ENCODE measurements at places on chromosomes 3 and 15. TPM values are rescaled to one million over a fixed set of nuclear protein-coding genes. Genes with fewer than 3 reads are reported as not detected.

- H3K4me3 ChIP-seq: no peak overlapping the region
- H3K27me3 ChIP-seq: peaks cover 4% of the 10 kb centered on the region
- H3K36me3 ChIP-seq: no peaks in the 10 kb centered on the region
- H3K27ac ChIP-seq: no peak overlapping the region
Measured at GRCh38 chr3:167611718-167612117, 42.0 kb downstream of the WDR49 start.

- DNase-seq: peak; percentile 43
- H3K4me1 ChIP-seq: peaks cover 20% of the 10 kb centered on the region
- peaks cover 27% of the 10 kb centered on the region for H3K27me3 ChIP-seq
- H3K4me3 ChIP-seq: peak overlapping the region; percentile 94
Measured at GRCh38 chr15:82045179-82045891, 483 bp downstream of the MEX3B start.

- peaks cover 38% of the 10 kb centered on the region for H3K27me3 ChIP-seq
- DNase-seq: no peak
- no peaks in the 10 kb centered on the region for H3K36me3 ChIP-seq
- H3K4me1 ChIP-seq: no peaks in the 10 kb centered on the region
Measured at GRCh38 chr15:78366342-78366741, 26.2 kb downstream of the CRABP1 start.

DNA sequence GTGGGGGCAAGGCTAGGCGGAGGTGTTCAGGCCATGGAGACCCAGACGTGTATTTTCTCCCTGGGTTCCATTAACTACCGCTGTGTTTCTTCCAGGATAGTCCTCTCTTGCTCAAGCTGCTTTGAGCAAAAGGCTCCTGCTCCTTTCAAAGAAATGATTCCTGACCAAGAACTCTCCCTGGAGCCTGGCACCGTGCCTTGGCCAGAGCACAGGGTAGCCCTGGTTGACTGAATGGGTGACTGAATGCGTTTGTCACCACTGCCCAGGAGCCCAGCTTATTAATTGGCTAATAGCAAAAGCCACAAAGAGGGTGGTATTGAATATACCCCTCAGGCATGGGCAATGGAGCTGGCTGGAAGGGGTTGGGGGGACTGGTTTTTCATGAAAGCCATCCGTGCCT is 13.9 kb downstream of the RASGRF1 start:
- H3K27ac ChIP-seq: no peak overlapping the region
- H3K4me1 ChIP-seq: no peaks in the 10 kb centered on the region
- H3K4me3 ChIP-seq: no peak overlapping the region
- no peak for DNase-seq
- no peaks in the 10 kb centered on the region for H3K36me3 ChIP-seq

GRCh38 chr3:149808209-149808829 is 4.7 kb upstream of the RNF13 start:
- H3K27ac ChIP-seq: no peak overlapping the region
- H3K4me1 ChIP-seq: peaks cover 8% of the 10 kb centered on the region
- no peak overlapping the region for H3K4me3 ChIP-seq
- H3K27me3 ChIP-seq: peaks cover 3% of the 10 kb centered on the region
- no peaks in the 10 kb centered on the region for H3K36me3 ChIP-seq

DNA sequence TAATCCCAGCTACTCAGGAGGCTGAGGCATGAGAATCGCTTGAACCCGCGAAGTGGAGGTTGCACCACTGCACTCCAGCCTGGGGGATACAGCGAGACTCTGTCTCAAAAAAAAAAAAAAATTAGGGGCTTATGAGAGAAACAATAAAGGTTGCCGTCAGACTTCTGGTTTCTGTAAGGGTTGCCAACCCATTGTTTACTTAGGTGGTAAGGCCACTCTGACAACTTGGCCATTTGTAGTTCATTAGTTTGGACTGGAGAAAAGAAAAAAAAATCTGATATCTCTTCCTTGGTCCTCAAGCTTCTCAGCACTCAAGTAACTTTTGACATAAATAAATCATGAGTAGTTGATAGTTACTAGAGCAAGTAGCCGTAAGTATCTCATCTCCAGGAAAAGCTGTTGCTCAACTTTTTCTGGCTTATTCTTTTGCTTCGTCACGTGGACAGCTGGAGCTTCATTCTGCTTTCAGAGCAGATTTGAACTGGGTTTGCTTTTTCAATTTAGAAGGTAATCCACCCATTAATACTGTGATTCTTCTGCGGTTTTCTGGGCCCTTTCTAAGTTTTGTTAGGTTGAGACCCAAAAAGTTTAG is 9.4 kb downstream of the SNX1 start:
- H3K4me3 ChIP-seq: no peak overlapping the region
- DNase-seq: no peak
- peaks cover 3% of the 10 kb centered on the region for H3K36me3 ChIP-seq
- H3K4me1 ChIP-seq: no peaks in the 10 kb centered on the region

DNA sequence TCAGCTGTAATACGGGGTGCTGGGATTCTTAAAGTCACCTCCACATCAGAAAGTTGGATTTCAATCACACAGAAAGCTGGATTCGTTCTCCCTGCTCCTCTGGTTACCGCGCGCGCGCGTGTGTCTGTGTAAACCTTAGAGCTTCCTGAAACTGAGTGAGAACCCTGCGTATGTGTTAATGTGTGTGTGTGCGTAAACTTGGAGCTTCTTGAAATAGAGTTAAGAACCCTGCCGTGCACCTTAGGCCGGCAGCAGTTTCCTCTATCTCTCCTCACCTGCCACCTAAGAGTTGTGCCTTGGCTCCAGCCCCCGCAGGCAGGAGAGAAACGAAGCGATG is 531 bp downstream of the LZTFL1 start:
- H3K36me3 ChIP-seq: peaks cover 2% of the 10 kb centered on the region
- peaks cover 6% of the 10 kb centered on the region for H3K4me1 ChIP-seq
- peak overlapping the region; percentile 93 for H3K27ac ChIP-seq
- DNase-seq: no peak
- peaks cover 31% of the 10 kb centered on the region for H3K27me3 ChIP-seq

GRCh38 chr15:68379759-68380290 is 52.1 kb downstream of the ITGA11 start:
- H3K27ac ChIP-seq: no peak overlapping the region
- no peak overlapping the region for H3K4me3 ChIP-seq
- no peaks in the 10 kb centered on the region for H3K27me3 ChIP-seq
- no peaks in the 10 kb centered on the region for H3K36me3 ChIP-seq
- no peak for DNase-seq
- no peaks in the 10 kb centered on the region for H3K4me1 ChIP-seq

Gene ISL2
- 0.36 TPM for total RNA-seq

Gene IL17RC
- 13.4 TPM for total RNA-seq

Gene DCUN1D1
- 66.1 TPM for total RNA-seq

Gene CACNA1D
- total RNA-seq: 6.3 TPM

GRCh38 chr3:139762302-139762701 is 84.5 kb upstream of the NMNAT3 start:
- H3K4me3 ChIP-seq: no peak overlapping the region
- H3K4me1 ChIP-seq: peaks cover 5% of the 10 kb centered on the region
- H3K27ac ChIP-seq: no peak overlapping the region
- H3K36me3 ChIP-seq: no peaks in the 10 kb centered on the region

- H3K4me1 ChIP-seq: peaks cover 6% of the 10 kb centered on the region
- peaks cover 11% of the 10 kb centered on the region for H3K36me3 ChIP-seq
- H3K4me3 ChIP-seq: no peak overlapping the region
- H3K27me3 ChIP-seq: no peaks in the 10 kb centered on the region
Measured at GRCh38 chr3:151226088-151226563, 23.1 kb upstream of the GPR171 start.

- H3K36me3 ChIP-seq: no peaks in the 10 kb centered on the region
- no peak for DNase-seq
- peaks cover 11% of the 10 kb centered on the region for H3K4me1 ChIP-seq
- no peak overlapping the region for H3K27ac ChIP-seq
- H3K4me3 ChIP-seq: no peak overlapping the region
- no peaks in the 10 kb centered on the region for H3K27me3 ChIP-seq
Measured at GRCh38 chr3:66552846-66553245, 52.0 kb upstream of the LRIG1 start.

DNA sequence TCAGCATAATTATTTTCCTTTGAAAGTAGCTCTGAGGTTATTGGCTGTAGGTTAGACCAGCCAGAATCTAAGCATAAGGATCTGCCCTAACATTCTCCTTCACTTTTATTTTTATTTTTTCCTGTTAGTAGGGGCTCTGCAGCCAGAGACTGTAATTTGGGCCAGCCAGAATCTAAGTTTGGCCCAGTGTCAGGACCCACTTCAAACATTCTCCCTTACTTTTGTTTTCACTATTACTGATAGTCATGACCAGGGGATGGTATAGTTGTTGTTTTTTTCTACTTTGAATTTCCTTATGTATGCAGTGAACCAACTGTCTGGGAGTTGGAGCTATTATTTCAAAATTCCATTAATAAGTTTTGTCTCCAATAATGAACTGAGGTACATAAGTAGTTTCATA is 121.0 kb upstream of the MBNL1 start:
- no peak overlapping the region for H3K27ac ChIP-seq
- peaks cover 2% of the 10 kb centered on the region for H3K4me1 ChIP-seq
- H3K36me3 ChIP-seq: no peaks in the 10 kb centered on the region

DNA sequence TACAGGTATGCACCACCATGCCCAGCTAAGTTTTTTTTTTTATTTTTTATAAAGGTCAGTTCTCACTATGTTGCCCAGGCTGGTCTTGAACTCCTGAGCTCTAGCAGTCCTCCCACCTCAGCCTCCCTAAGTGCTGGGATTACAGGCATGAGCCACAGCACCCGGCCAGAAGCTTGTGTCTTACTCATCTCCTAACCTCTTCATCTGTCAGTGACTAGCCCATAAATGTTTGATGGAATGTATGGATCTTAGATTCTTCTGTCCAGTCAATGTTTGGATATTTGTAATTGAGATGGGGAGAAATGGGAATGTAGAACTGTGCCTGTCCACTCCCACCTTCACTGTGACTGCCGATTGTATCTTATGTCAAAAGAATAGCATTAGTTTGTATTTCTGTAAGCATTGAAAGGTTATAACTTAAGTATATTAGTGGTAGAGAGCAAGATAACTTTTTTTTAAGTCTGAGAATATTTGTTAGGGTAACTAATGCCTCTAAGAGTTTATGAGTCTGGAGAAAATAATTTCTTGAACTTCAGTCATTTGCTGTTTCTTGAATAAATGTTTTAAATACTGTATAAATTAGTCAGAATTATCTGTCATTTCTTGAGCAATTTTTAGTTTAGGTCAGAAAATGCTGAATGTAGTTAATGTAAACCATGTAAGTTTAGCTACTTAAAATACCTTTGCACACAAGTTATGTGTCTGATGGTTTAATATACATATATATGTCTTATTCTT is 215.3 kb upstream of the CGNL1 start:
- no peak for DNase-seq
- H3K36me3 ChIP-seq: peaks cover 7% of the 10 kb centered on the region
- H3K27me3 ChIP-seq: no peaks in the 10 kb centered on the region
- H3K4me3 ChIP-seq: no peak overlapping the region

Gene CD200R1
- not detected for total RNA-seq

Gene AGTR1
- 8.2 TPM for total RNA-seq

GRCh38 chr15:99702895-99703602 is 30.2 kb downstream of the LYSMD4 start:
- peaks cover 15% of the 10 kb centered on the region for H3K4me1 ChIP-seq
- H3K27me3 ChIP-seq: no peaks in the 10 kb centered on the region
- H3K4me3 ChIP-seq: no peak overlapping the region
- peaks cover 3% of the 10 kb centered on the region for H3K36me3 ChIP-seq

GRCh38 chr15:45117308-45118130 is 3.4 kb downstream of the DUOXA2 start:
- H3K4me1 ChIP-seq: peaks cover 12% of the 10 kb centered on the region
- peak overlapping the region; percentile 56 for H3K27ac ChIP-seq
- H3K27me3 ChIP-seq: peaks cover 68% of the 10 kb centered on the region
- no peaks in the 10 kb centered on the region for H3K36me3 ChIP-seq

- H3K27ac ChIP-seq: no peak overlapping the region
- H3K27me3 ChIP-seq: peaks cover 2% of the 10 kb centered on the region
- no peak for DNase-seq
- H3K4me3 ChIP-seq: no peak overlapping the region
- peaks cover 17% of the 10 kb centered on the region for H3K4me1 ChIP-seq
- H3K36me3 ChIP-seq: no peaks in the 10 kb centered on the region
Measured at GRCh38 chr3:58799271-58799670, 132.7 kb upstream of the FAM3D start.

- H3K36me3 ChIP-seq: no peaks in the 10 kb centered on the region
- no peak overlapping the region for H3K27ac ChIP-seq
Measured at GRCh38 chr15:74220475-74221248, 15.5 kb upstream of the CCDC33 start.

Gene SPATA12
- 0.16 TPM for total RNA-seq

Gene OCA2
- 0.79 TPM for total RNA-seq

Gene SLC2A2
- total RNA-seq: 1.5 TPM

DNA sequence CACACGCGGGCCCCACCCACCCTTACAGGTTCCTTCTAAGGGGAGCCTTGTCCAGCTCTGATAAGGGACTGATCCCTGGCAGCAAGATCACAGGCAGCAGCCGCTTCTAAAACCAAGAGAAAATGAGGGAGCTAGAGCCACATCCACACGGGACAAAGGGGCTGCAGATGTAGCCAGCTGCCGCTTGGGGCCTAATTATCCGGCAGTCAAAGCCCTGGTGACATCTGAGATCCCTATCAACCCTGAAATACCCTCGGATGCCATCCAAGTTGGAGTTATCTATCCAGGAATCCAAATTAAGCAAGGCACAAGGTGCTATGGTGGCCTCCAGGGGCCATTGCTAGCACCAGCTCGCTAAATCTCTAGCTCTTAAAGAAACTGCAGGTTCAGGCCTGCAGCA is 248.3 kb downstream of the VPS13C start:
- H3K27me3 ChIP-seq: no peaks in the 10 kb centered on the region
- H3K4me3 ChIP-seq: no peak overlapping the region
- H3K36me3 ChIP-seq: no peaks in the 10 kb centered on the region
- no peaks in the 10 kb centered on the region for H3K4me1 ChIP-seq

Gene ITGA11
- not detected for total RNA-seq

Gene POTEB
- not detected for total RNA-seq

Gene CSK
- 72.4 TPM for total RNA-seq

DNA sequence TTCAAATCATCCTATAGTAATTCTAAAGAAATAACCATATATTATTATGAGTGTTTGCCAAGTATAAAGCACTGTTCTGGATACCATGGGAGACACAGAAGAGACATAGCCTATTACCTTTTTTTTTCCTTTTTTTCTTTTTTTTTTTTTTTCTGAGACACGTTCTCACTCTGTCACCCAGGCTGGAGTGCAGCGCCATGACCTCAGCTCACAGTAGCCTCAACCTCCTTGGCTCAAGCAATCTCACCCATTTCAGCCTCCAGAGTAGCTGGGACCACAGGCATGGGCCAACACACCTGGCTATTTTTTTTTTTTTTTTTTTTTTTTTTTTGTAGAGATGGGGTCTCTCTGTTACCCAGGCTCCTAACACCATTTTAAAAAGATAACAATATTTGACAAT is 30.9 kb downstream of the CBLB start:
- no peak overlapping the region for H3K4me3 ChIP-seq
- H3K27me3 ChIP-seq: no peaks in the 10 kb centered on the region
- no peak for DNase-seq

- no peaks in the 10 kb centered on the region for H3K36me3 ChIP-seq
- no peak for DNase-seq
- peaks cover 47% of the 10 kb centered on the region for H3K4me1 ChIP-seq
- peak overlapping the region; percentile 49 for H3K27ac ChIP-seq
- peaks cover 28% of the 10 kb centered on the region for H3K27me3 ChIP-seq
Measured at GRCh38 chr3:141331377-141332318, 36.7 kb upstream of the ZBTB38 start.

Gene SLC6A11
- total RNA-seq: 0.19 TPM

- peaks cover 36% of the 10 kb centered on the region for H3K36me3 ChIP-seq
- no peak for DNase-seq
- no peaks in the 10 kb centered on the region for H3K4me1 ChIP-seq
- H3K27ac ChIP-seq: no peak overlapping the region
- no peaks in the 10 kb centered on the region for H3K27me3 ChIP-seq
Measured at GRCh38 chr3:14156201-14156600, 22.2 kb downstream of the XPC start.

Gene WDR76
- total RNA-seq: 11.2 TPM

Gene NCEH1
- 2.5 TPM for total RNA-seq

Gene HRG
- not detected for total RNA-seq
